ENCODE measurements at places on chromosomes 2 and 18. TPM values are rescaled to one million over a fixed set of nuclear protein-coding genes. Genes with fewer than 3 reads are reported as not detected.
A peak's percentile ranks its signal among the peaks of the same experiment; 100 is the strongest.

DNA sequence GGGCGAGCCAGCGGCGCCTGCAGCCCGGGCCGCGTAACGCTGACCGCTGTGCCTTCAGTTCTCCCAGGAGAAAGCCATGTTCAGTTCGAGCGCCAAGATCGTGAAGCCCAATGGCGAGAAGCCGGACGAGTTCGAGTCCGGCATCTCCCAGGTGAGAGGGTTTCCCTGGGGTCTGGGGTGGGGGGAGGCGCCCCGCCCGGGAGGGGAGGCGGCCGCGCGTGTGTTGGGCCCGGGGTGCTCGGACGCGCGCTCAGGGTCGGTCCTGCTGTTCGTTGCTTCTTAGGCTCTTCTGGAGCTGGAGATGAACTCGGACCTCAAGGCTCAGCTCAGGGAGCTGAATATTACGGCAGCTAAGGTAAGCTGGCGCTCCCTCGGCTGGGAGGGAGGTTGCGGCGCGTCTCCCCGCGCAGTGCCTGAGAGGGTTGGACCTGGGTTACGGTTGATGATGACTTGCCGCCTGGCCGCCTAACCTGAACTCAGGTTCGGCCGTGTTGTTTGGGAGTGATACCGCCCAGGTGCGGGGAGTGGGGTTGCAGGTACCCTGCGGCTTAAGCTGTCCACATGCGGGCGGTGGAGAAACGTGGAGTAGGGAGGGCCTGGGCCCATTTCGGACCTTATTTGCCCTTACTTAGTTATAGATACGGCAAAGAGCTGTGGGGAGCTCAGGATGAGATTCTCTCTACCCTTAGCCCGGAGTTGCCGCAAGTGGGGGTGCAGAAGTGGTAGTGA is 638 bp downstream of the RPS7 start:
- H3K4me3 ChIP-seq, result peak overlapping the region; percentile 97
- H3K27ac ChIP-seq, result peak overlapping the region; percentile 98
- no peak for DNase-seq
- peaks cover 19% of the 10 kb centered on the region for H3K4me1 ChIP-seq
- H3K27me3 ChIP-seq, result no peaks in the 10 kb centered on the region

GRCh38 chr2:181371195-181371594 is 86.0 kb upstream of the ITGA4 start:
- no peak for DNase-seq
- no peaks in the 10 kb centered on the region for H3K27me3 ChIP-seq
- H3K4me3 ChIP-seq, result no peak overlapping the region
- H3K4me1 ChIP-seq, result peaks cover 6% of the 10 kb centered on the region
- H3K36me3 ChIP-seq, result no peaks in the 10 kb centered on the region

- H3K27me3 ChIP-seq, result no peaks in the 10 kb centered on the region
- peak overlapping the region; percentile 90 for H3K4me3 ChIP-seq
- H3K36me3 ChIP-seq, result peaks cover 15% of the 10 kb centered on the region
- no peak overlapping the region for H3K27ac ChIP-seq
- H3K4me1 ChIP-seq, result peaks cover 16% of the 10 kb centered on the region
Observed at GRCh38 chr2:86442642-86443005, 1.5 kb downstream of the KDM3A start.

DNA sequence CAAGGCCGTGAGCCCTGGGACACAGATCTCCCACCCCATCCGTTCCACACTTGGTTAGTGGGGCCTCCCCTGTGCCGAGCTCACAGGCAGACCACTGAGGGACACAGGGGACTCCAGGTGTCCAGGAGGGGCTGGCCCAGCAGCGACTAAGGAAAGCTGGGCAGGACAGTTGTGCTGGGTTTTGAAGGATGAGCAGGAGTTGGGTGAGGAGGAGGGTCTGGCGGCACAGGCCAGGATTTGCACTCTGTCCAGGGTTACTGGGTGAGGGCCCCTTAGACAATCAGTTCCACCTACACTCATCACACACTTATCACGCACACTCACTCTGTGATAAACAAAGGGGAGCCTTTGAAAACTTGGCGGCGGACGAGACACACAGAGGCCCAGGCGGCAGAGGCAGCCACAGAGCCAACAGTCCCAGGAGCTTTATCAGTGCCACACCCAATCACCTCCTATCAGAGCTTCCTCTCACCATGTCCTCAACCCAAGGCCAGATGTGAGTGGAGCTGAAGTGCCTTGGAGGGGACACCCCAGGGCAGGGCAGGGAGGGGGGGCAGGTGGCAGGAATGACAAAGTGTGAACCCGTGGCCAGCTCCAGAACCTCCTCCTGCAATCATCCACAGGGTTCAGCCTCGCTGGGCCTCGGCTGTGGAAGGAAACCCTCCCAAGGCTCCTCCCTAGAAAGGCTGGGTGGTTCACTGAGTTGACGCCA is 26.6 kb downstream of the BIN1 start:
- H3K4me3 ChIP-seq, result no peak overlapping the region
- peaks cover 31% of the 10 kb centered on the region for H3K4me1 ChIP-seq
- H3K27ac ChIP-seq, result no peak overlapping the region
- H3K27me3 ChIP-seq, result no peaks in the 10 kb centered on the region
- no peak for DNase-seq

- no peak for DNase-seq
- H3K27ac ChIP-seq, result no peak overlapping the region
- H3K27me3 ChIP-seq, result no peaks in the 10 kb centered on the region
- H3K36me3 ChIP-seq, result no peaks in the 10 kb centered on the region
- no peak overlapping the region for H3K4me3 ChIP-seq
- H3K4me1 ChIP-seq, result no peaks in the 10 kb centered on the region
Observed at GRCh38 chr2:227870710-227871374, 589 bp upstream of the DAW1 start.

GRCh38 chr18:59001166-59001565 is 136.5 kb downstream of the ZNF532 start:
- no peaks in the 10 kb centered on the region for H3K27me3 ChIP-seq
- no peak overlapping the region for H3K4me3 ChIP-seq
- no peak overlapping the region for H3K27ac ChIP-seq
- DNase-seq, result no peak

GRCh38 chr2:231910771-231911170 is 15.4 kb downstream of the NPPC start:
- H3K27me3 ChIP-seq, result no peaks in the 10 kb centered on the region
- no peaks in the 10 kb centered on the region for H3K36me3 ChIP-seq
- no peak overlapping the region for H3K27ac ChIP-seq

- H3K36me3 ChIP-seq, result no peaks in the 10 kb centered on the region
- no peak overlapping the region for H3K27ac ChIP-seq
- H3K4me1 ChIP-seq, result no peaks in the 10 kb centered on the region
- no peak for DNase-seq
- no peaks in the 10 kb centered on the region for H3K27me3 ChIP-seq
- no peak overlapping the region for H3K4me3 ChIP-seq
Observed at GRCh38 chr2:186561467-186562208, 28.2 kb upstream of the ITGAV start.

DNA sequence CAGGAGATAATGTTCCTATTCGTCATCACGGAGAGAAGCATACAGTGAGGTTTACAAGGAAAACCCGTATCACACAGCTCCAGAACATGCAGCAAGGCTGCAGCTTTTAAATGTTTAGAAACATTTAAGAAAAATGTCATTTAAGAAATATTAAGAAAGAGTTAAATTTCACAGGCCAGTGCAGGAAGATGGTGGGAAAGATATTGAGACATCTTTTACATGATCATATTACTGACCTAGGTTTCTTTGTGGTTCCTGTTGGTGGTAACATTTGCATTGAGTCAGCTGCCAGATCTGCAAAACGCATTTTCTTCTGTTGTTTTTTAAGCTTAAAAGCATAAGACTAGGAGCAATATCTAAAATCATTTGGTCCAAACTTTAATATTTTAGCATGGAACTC is 44.9 kb downstream of the CPO start:
- H3K4me1 ChIP-seq, result peaks cover 14% of the 10 kb centered on the region
- no peaks in the 10 kb centered on the region for H3K36me3 ChIP-seq
- H3K4me3 ChIP-seq, result no peak overlapping the region
- H3K27ac ChIP-seq, result no peak overlapping the region
- no peaks in the 10 kb centered on the region for H3K27me3 ChIP-seq

- no peaks in the 10 kb centered on the region for H3K36me3 ChIP-seq
- no peak overlapping the region for H3K27ac ChIP-seq
- H3K4me3 ChIP-seq, result no peak overlapping the region
Observed at GRCh38 chr2:59779571-59779970, 773.9 kb downstream of the BCL11A start.

- no peak overlapping the region for H3K4me3 ChIP-seq
- no peaks in the 10 kb centered on the region for H3K4me1 ChIP-seq
- DNase-seq, result no peak
- H3K27me3 ChIP-seq, result no peaks in the 10 kb centered on the region
Observed at GRCh38 chr2:42741140-42741539, 22.8 kb downstream of the OXER1 start.

DNA sequence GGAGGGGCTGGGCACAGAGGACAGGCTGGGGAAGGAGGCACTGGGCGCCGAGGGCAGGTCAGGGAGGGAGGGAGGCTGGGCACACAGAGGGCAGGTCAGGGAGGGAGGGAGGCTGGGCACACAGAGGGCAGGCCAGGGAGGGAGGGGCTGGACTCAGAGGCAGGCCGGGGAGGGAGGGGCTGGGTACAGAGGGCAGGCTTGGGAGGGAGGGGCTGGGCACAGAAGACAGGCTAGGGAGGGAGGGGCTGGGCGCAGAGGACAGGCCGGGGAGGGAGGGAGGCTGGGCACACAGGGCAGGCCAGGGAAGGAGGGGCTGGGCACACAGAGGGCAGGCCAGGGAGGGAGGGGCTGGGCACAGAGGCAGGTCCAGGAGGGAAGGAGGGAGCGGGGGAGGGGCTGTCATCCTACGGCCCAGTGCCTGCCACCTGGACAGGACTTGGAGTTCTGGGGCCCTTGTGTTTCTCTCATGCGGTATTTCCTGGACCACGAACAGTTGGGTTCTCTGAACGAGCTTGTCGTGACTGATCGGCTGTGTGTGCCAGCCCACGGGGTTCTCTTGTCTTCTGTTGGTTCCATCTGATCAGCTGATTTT is 46.7 kb upstream of the KCNG2 start:
- no peaks in the 10 kb centered on the region for H3K4me1 ChIP-seq
- no peak overlapping the region for H3K27ac ChIP-seq
- no peak for DNase-seq

Gene GALR1
- total RNA-seq, result not detected

Gene GREB1L
- 251 TPM for total RNA-seq

Gene SERPINB11
- not detected for total RNA-seq

Gene TUBA4A
- total RNA-seq, result 0.56 TPM

Gene FRZB
- total RNA-seq, result 72.8 TPM

Gene KCNS3
- total RNA-seq, result 10.0 TPM

Gene VIT
- not detected for total RNA-seq

All from neural progenitor cell (in vitro differentiated cells).